Kidney glomerular epithelial cell (primary cell): ENCODE measurements at places on chromosomes 7 and 10.

- no peak for DNase-seq
These were observed 196.7 kb upstream of the PHYHIPL start for GRCh38 chr10:58979711-58980110.

- DNase-seq: no peak
These were observed 61.8 kb downstream of the NEURL1 start for GRCh38 chr10:103555325-103555649.

GRCh38 chr7:17146621-17147020 is 151.8 kb upstream of the AHR start:
- DNase-seq: no peak

- DNase-seq: no peak
These were observed 20.4 kb downstream of the TECPR1 start for GRCh38 chr7:98231493-98232262.

GRCh38 chr7:106767078-106767477 is 98.0 kb upstream of the PIK3CG start:
- no peak for DNase-seq

DNA sequence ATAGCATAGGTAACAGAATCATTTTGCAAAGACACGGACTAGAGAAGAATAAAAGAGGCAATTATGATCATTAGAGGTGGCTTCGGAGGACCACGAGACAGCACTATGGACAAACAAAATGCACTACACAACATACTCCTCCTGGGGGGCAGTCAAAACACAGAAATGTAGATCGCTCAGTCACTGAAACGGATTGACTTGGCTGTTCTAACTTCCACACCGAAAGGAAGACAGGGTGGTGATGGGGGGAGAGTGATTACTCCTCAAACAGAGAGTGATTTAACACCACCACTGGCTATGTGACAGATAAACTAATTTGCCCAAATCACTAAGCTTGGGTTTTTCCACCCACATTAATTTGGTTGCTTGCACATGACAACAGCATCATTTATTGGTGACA is 14.1 kb upstream of the PPA1 start:
- no peak for DNase-seq

DNA sequence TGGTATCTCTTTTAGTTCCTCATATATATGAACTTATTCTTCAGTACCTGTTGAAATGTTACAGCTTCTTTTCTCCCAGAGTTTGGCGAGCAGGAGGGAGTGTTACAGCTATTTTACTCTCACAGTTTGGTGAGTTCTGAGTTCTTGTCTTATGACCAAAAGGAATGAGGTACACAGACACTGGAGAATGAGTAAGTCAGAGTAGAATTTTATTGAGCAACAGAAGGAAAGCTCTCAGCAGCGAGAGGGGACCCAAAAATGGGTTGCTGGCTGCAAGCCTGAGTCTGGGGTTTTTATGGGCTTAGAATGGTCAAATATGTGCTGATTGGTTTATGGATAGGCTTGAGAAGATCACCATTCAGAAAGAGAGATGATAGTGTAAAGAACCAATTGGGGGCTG is 175.2 kb downstream of the CDK14 start:
- no peak for DNase-seq

DNA sequence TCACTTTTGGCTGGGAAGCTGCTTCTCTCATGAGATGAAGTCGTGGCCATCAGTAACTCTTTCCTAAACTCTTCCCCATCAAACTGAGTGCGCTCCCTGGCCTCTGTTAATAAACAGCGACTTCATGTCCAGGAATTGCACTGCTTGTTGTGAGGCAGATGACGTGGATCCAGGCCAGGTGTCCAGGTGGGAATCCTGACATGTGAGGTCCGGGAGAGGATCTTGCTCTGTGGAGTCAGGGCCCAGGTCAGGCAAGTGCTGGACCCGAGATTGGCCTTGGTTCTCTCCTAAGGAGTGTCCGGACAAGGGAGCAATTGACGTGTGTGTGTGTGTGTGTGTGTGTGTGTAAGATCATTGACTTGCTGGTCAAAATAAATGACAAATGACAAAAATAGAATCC is 362.7 kb downstream of the GLRX3 start:
- DNase-seq: no peak

DNA sequence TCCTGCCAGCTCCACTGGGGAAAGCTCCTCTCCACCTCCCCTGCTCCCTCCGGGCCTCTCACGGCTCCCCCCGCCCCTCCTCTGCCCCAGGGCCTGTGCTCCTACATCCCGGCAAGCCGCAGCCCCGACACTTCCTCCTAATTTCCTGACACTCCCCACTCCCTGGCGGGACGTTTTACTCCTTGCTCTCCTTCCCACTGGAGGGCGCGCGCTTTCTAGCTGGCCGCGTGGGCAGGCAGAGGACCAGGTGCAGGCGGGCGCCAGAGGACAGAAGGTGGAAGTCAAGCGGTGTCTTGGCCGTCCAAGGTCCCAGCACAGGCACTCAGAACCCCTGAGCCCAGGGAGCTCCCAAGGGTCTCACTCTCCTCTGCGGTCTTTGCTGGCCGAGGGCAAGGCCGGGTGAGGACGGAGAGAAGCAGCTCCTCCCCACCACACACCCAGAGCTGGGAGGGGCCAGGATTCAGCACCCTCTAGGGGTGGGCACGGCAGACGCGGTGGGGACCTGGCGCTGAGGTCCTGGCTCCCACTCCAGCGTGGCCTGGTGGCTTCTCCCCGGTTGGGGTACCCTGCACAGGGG is 19.1 kb downstream of the ADAM8 start:
- DNase-seq: peak; percentile 44

DNA sequence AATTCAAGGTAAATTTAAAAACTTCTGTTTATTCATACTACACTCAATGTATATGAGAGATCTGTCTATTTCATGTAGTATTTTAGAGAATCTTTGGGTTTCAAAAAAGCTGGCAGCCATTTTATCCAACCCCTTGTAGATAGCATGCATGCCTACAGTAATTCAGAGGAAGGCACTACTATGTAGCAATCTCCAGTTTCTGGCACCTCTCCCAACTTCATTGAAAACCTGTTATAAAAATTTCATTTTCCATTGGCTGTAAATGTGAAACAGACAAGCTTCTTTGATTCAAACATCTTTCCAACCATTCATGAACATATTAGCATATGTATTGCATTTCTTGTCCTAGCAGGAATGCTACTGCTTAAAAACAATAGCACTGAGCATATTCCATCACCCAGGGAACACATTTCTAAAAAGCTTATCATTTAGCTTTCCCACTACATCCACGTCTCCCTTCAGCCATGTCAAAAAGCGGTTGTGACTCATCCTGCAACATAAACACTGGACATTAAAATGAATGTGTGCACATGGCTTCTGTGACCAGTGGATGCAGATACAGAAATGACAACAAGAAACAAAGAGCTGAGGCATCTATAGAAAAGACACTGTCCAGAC is 330.4 kb upstream of the AOAH start:
- DNase-seq: no peak

DNA sequence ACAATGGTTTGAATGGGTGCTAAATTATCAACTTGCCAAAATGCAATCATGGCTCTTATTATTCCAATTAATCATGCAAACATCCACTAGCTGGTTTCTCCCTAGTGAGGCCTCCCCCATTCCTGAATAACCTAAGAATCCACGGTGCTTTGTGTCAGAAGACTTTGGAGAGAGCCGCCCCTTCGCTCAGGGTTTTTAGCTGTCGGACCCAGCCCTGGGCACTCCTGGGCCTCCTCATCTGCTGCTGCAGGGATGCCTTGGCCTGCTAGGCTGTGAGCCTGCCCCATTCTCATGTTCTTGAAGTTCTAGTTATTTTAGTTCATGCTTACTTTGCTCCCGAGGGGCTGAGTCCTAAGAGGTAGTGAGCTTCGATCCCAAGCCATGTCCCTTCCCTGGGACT is 34.1 kb upstream of the SFRP5 start:
- no peak for DNase-seq

- no peak for DNase-seq
These were observed 39.6 kb upstream of the IKZF1 start for GRCh38 chr7:50264908-50265307.

GRCh38 chr10:117413928-117414618 is 38.8 kb upstream of the PDZD8 start:
- DNase-seq: peak; percentile 25

DNA sequence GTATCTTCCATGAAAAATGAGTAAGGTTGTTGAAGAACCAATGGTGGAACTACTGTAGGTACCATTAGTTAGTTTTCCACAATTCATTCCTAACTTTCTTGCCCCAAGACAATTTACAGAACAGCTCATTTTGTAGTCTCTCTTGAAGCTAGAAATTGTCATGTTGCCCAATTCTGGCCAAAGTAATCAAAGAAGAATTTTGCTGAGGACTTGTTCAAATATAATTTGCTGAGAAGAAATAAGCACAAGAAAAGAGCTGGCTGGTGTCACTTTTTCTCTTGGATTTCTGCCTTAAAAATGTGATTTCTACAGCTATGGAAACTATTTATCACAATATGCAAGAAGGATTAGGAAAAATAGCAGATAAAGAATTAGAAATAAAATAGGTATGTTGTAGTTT is 199.2 kb upstream of the SEMA3A start:
- no peak for DNase-seq

DNA sequence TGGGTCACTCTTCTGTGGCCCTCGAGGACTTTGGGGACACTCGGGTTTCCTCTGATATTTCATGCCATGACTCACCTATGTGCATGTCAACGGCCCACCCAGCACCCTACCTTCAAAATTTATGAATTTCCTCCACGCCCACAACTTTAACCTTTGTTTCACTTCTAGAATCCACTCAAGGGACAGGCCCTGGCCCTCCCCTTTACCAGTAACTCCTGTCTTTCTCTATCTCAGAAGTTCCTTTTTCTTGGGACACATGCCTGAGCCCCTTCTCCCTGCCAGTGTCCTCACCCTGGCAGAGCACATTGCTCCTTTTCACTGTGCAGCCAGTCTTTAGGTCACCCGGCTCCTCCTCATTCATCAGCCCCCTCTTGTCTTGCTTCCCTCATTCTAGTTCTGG is 282.5 kb upstream of the KLF6 start:
- no peak for DNase-seq

GRCh38 chr7:151198945-151199848 is 11.1 kb downstream of the H2BK1 start:
- no peak for DNase-seq
